ENCODE measurements at places on chromosomes 11 and 22.

DNA sequence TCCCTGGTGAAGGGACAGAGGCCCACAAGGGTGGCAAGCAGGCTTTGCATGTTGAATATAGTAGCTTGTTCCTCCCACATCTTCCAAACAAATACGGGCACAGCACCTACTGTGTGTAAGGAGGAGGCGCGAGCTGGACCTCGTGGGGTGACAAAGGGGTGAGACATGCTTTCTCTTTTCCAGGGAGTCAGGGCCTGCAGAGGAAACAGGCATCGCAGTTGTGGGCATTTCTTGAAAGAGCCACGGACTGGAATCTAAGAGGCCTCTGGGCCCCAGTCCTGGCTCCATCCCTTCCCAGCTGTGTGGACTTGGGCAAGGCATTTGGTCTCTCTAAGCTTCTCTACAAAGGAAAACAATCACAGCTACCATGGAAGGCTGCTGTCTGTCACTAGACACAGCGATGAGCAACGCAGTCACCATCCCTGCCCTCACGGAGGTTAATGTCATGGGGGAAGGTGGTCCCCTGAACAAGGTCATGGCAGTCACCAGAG, 13.0 kb upstream of the CDC42EP1 start:
- DNase-seq, result no peak

- no peak for DNase-seq
These were observed at the start of gene SYT12 for GRCh38 chr11:67022961-67023956. Gene SYT12, plus strand, starts transcription at chr11:67023134. Its CDS starts 7,011 bp downstream, at chr11:67030145.

DNA sequence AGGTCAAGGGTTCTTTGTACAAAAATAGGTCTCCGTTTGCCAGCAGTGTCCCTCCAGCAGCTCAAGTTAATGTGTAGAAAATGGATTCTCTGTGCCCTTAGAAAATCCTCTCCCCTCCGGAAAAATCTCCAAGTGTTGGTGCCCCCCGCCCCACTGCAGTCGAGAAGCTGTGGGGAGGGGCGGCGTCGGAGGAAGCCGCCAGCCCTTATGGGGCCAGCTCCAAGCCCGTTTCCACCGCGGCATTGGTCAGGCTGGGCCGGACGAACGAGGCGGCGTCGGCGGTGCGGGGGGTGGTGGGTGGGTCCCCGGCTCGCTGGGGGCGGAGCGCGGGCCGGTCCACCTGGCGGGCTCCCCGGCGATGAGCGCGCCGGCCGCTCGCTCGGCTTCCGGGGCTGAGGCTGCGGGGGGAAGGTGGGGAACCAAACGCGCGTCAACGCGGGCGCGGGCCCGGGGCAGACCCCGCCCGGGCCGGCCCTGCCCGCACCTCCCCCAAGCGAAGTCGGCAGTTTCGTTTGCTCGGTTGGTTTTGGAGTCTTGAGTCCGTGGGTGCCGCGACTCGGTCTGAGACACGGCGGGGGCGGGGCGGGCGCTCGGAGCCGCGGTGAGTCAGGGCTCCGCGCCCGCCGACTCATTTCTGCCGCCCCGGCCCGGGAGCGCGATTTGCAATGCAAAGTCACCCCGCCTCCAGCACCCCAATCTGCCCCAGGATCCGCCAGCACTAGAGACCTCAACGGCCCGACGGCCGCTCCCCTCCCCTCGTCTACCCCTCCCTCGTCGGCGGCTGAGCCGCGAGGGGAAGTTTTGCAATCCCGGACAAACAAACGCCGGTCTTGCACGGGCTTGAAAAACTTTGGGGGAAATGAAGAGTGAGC, 1.4 kb downstream of the ASCL2 start:
- DNase-seq, result no peak

DNA sequence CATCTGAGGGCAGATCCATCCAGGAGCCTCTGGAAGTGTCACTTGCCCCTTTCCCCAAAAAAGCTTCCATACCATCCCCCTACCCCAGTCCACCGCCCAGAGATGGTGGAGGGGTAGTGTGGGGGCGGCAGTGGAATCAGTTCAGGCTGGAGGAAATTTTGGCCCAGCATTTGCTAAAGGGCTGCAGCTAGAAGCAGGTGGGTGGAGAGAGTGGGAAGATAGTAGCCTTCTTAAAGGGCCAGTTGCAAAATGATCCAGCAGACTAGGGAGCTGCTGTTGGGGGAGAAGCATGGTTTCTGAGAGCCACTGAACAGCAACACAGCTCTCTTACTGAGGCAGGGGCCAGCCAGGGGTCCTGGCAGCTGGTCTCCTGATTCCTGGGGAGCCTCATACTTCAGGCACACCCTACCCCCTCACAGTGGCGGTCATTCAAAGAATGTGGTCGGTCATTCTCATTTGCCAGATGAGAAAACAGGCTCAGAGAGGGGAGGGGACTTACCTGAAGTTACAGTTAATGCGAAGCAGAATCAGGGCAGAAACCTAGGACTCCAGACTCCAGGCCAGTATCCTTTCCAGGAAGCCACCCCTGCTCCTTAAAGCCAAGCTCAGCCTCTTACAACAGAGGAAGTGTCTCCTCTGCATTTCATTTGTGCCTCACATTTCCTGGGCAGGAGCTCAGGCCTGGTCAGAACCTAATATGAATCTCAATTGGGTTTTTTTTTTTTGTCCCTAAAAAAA, 5.4 kb downstream of the SEC14L2 start:
- DNase-seq, result no peak

GRCh38 chr11:70926543-70927201, 325.7 kb downstream of the SHANK2 start:
- DNase-seq, result no peak

GRCh38 chr11:83192606-83193245, 786 bp upstream of the ANKRD42 start:
- DNase-seq, result no peak

- no peak for DNase-seq
These were observed 82.8 kb downstream of the FBXO7 start for GRCh38 chr22:32557444-32557843.

DNA sequence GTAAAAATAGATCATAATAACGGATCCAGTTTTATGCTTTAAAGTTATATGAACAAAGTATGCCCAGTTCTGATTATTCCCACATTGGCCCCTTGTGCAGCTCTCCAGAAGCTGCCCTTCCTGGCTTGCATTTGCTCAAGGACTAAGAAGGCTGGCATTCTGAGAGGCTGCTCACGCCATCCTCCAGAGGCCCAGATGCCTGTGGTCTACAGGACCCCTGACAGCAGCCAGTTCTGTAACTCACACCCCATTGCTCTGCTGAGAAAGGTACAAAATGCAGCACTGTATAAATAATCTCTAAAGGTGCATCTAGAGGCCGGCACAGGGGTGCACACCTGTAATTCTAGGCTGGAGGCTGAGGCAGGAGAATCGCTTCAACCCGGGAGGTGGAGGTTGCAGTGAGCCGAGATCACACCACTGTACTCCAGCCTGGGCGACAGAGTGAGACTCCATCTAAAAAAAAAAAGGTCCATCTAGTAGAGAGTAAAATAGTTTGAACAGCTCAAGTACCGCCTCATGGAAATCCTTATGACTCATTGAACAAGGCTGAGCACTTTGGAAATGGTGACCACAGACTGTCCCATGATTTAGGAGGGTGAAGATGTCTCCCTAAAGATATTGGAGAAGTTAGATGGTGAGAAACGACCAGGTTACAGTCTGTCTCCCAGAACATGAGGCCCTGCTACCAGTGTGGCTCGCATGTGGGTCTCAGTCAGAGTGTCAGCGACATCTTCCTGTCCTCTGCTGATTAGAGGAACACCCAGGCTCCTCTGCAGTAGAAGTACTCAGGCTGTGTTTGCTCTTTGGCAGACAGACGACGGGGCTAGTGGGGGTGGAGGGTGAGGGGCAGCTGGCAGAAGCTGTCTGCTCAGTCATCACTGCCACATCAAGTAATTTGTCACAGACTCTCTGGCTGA, 56.3 kb downstream of the KREMEN1 start:
- no peak for DNase-seq

- DNase-seq, result no peak
These were observed 220.7 kb upstream of the SESN3 start for GRCh38 chr11:95451682-95452081.

- DNase-seq, result no peak
These were observed 53.9 kb upstream of the PHOX2A start for GRCh38 chr11:72297828-72298227.

GRCh38 chr11:89433278-89433677, 57.9 kb downstream of the NOX4 start:
- no peak for DNase-seq

DNA sequence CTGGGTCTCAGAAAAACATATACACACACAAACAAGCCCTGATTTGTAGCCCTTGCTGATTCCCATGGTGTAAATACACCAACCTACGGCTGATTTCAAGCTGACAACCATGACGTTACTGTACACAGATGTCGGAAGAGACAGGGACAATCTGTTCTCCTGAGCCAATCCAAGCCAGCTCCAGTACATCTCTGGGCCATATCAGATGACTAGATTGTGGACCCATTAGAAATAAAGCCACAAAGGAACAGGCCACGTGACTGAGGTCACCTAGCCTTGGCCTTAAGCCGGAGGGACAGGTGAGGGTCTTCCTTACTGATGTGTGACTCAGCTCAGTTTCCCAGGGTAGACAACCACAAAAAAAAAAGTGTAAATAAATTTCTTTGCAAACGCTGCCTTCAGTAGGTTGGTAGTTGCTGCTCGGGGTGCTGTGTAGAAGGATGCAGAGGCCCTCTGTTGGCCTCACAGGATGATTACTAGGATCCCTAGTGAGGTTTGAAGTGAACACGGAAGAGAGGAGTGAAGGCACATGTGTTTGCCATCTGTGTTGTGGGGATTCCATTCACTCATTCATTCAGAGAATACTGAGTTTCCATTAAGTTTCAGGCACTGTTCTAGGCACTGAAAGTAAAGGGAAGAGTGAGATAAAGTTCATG, 99.0 kb upstream of the LARGE1 start:
- no peak for DNase-seq

- DNase-seq, result no peak
These were observed 243.8 kb downstream of the TMEM135 start for GRCh38 chr11:87281496-87281895.

DNA sequence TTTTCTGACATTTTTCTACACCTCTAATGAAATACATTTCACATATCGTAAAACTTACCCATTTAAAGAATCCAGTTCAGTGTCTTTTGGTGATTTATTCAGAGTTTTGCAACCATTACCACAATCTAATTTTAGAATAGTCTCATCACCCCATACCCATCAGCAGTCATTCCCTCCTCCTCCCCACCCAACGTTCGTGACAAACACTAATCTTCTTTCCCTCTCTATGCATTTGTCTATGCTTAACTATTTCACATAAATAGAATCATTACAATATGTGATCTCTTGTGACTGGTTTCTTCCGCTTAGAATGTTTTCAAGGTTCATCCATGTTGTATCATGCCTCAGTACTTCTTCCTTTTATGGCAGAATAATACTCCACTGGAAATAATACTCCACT, 9.5 kb downstream of the TTC28 start:
- no peak for DNase-seq

DNA sequence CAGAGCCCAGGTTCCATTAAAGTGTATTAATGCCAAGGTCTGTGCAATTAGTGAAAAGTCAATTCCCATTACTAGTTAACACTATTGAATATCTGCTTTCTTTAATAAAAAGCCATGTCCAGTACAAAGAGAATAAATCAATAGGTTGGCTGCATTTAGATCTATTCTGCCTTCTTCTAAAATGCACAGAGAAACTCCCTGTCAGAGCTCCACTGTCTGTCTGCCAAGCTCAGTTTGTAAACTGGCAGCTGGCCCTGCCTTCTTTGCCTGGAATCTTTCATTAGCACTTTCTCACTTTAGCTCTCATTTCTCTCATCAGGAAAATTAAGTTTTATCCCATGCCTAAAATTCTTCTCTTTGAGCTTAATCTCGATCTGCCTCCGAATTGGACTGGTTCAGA, 35.6 kb downstream of the ARL14EP start:
- DNase-seq, result no peak

DNA sequence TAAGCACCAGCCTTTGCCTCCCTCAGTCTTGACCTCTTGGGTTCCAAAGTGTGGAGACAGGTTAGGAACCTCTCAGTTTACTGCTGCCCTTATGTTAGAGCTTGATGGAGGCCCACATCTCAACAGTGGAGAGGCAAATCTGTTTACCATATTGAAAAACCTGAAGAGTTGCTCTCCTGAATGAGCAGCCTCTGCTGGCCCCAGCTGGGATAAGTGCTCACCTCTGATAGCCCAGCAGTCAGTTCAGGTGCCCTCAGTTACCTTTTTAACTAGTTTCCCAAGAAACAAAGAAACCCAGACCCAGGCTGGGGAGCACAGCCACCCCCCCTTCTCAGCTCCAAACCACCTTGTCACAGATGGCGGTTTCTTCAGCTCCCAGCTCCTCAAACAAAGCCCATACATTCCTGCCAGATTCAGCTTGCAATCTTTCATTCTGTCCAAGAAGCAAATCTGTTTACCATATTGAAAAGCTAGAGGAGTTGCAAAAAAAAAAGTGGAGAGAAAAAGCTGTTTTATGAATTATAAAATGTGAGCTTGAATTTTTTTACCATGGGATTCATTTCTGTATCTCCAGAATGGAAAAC, 57.2 kb downstream of the PPFIBP2 start:
- no peak for DNase-seq

GRCh38 chr11:34075178-34075820, 23.8 kb downstream of the CAPRIN1 start:
- DNase-seq, result no peak

- DNase-seq, result no peak
These were observed 4.5 kb downstream of the SHISA8 start for GRCh38 chr22:41910050-41911000.

- DNase-seq, result no peak
These were observed 238.4 kb downstream of the BRD1 start for GRCh38 chr22:49589301-49589700.

DNA sequence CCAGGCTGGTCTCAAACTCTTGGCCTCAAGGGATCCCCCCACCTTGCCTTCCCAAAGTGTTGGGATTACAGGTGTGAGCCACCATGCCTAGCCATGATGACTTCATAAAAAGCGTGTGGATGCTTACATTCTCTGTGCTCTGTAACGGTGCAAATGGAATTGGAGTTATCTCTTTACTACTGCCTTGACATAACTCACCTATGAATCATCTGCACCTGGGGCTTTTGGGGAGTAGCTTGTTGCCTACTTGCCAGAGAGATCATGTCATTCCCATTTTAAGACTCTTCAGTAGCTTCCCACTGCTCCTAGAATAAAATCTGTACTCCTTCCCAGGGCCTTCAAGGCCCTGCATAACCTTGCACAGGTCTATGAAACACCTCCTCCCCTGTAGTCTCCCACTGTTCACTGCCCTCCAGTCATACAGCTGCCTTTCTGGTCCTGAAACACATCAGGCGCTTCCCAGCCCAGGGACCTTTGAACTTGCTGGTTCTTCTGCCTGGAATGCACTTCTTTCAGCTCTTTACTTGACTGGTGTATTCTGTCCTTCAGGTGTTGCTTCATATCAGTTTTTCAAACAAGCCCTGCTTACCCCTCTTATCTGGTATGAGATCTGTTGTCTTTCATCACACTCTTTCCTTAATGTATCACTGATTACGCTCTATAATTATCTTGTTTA, 19.6 kb upstream of the MOGAT2 start:
- no peak for DNase-seq
